Stimulated activated CD8-positive, alpha-beta memory T cell treated with anti-CD3 and anti-CD28 coated beads, Interleukin-2, amount 100 ng/mL, for 48 hours (primary cell): ENCODE measurements at places on chromosomes 1 and 21.

DNA sequence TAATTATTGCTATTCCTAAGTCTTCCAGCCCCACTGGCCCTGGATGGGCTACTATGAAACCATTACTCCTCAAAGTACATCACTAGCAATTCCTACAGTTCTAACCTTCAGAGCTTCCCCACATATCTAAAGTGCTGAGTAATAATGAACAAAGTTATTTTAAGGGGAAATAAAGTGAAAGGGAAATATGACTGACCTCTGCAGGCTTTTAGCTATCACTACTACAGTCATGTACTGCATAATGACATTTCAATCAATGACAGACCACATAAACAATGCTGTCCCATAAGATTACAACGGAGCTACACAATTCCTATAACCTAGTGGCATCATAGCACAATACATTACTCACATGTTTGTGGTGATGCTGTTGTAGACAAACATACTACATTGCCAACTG is 32.5 kb upstream of the ASPM start:
- DNase-seq: no peak

DNA sequence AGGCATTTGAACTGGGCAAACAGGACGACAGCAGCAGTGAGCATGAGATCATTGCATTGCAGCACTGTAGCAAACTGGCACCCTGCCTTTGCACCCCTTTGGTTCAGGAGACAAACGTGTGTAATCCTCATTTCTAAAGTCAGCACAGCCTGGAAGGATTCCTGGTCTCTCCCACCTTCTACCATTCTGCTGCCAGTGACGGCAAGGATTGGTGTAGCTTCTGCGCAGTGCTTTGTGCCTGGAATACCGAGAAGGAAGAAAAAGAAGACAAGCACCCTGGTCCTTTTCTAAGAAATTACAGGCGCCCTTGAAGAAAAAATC is 805.3 kb downstream of the USP25 start:
- no peak for DNase-seq

DNA sequence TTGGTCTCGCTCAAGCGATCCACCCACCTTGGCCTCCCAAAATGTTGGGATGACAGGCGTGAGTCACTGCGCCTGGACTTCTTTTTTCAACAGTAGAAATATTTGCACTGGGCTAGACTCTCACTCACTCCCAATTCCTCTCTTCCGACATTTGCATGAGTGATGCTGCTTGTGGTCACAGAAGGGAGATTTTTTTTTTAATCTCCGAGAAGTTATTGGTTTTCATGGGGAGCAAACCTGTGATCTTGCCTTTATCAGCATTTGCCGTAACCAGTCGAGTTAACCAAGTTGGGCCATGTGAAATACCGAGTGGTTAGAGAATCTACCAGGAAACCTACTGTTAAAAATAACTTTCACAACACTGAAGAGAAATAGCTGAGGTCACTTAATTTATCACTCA is 21.1 kb downstream of the ERG start:
- DNase-seq: no peak

- no peak for DNase-seq
Observed at GRCh38 chr1:181033128-181033798, 520 bp upstream of the MR1 start.

GRCh38 chr21:42223826-42224575 is 5.1 kb downstream of the ABCG1 start:
- no peak for DNase-seq

- no peak for DNase-seq
Observed at GRCh38 chr1:110308247-110308646, 30.9 kb upstream of the RBM15 start.

GRCh38 chr1:1020415-1021009 is 592 bp downstream of the AGRN start:
- no peak for DNase-seq

DNA sequence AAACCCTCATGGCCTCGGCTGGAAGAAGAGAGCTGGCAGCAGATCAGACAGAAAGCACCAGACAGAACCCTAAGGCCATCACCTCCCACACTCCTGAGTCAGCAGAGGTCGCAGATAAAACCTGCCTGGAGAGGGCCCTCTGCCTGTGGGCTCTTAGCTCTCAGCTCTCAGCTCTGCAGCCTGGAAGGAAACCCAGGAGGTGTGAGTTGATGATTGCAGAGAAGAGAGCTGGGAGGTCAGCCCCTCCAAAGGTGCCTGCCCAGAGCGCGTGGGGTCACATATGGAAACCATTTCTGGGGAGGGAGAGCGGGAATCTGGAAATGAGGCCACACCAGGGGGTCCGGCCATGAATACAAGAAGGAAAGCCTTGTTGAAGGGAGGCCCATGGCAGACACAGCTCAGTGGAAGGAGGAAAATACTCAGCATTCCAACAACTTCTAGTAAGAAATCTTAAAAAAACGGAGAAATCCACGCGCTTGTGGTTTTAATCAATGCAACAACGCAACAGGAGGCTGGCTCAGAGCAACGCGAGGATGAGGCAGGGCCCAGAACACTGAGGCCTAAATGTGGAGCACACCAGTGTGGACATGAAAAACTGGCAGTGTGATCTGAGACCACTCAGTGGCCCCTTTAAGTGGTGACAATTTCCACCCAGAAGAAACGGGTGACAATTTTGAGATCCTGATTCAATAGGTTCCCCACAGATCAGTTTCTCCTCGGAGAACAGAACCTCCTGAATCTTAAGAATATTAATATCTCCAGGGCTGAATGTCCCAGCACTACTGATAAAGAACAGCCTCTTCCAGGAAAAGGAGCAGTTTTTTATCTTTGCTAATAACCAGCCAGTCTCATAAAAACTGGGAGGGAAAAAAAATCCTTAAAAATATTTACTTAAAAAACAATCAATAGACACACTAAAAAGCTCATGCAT is 45.7 kb downstream of the PSMG1 start:
- DNase-seq: no peak

DNA sequence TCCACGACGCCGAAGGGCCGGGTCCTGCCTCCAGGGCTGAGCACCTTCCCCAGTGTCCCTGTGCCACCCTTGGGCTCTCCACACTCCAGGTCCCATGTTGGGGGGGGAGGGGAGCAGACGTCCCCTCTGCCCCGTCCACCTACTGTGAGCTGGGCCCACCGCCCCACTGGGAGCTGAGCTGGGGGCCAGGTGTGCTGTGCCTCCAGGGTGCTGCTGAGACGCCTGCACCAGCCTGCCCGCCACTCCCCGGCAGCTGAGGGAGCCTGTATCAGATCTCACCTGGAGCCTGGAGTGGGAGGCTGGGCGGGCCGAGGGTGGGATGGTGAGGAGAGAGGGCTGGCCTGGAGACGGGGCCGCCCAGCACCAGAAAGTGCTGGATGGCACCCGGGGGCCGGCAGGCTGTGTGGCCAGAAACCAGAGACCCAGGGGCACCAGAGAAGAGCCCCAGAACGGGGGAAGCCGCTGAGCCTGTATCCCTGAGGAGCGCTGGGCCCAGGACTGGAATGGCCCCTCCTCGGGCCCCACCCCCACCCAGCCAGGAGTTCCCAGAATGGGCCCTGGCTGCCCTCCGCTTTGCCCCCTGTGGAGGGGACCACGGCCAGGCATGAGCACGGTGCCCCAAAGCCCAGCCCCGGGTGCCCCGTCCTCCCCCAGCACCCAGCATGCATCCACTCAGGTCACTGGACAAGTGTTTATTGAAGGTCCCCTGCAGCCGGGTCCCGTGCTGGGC is 3.4 kb downstream of the TNFRSF18 start:
- DNase-seq: no peak

DNA sequence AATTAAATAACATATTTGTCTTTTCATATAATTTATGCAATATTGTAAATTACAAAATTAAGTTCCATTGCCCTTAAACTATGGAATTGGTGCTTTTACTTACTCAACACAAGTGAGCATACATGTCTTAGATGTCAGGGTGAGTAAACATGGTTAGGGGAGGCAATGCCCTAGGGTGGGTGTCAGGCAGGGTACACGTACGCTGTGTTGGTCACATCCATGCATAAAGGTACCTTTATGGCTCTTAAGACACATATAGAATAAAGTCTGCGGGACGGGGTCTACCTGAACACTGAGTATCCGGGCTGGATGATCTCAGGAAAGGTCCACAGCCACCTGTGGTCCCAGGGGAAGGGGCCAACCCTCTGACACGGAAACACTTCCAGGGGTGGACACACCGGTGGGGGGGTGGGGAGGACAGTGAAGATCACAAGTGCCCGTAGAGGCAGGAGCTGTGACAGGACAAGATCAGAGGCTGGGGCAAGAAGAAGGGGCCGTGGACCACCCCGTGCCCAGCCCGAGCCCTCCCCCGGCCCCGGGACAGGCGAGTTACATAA is 720 bp downstream of the LIN9 start:
- no peak for DNase-seq

GRCh38 chr1:7826363-7826762 is 26.5 kb downstream of the UTS2 start:
- no peak for DNase-seq

DNA sequence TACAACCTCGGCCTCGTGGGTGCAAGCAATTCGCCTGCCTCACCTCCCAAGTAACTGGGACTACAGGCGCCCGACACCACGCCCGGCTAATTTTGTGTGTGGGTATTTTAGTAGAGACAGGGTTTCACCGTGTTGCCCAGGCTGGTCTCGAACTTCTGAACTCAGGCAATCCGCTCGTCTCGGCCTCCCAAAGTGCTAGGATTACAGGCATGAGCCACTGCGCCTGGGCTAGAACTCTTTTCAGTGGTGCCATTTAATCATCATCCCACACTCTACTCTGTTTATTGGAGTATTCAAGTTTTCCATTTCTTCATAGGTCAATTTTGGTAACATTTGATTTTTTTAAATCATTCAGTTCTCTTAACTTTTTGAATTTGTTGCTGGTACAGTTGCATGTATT is 101.3 kb downstream of the DHRS3 start:
- no peak for DNase-seq

DNA sequence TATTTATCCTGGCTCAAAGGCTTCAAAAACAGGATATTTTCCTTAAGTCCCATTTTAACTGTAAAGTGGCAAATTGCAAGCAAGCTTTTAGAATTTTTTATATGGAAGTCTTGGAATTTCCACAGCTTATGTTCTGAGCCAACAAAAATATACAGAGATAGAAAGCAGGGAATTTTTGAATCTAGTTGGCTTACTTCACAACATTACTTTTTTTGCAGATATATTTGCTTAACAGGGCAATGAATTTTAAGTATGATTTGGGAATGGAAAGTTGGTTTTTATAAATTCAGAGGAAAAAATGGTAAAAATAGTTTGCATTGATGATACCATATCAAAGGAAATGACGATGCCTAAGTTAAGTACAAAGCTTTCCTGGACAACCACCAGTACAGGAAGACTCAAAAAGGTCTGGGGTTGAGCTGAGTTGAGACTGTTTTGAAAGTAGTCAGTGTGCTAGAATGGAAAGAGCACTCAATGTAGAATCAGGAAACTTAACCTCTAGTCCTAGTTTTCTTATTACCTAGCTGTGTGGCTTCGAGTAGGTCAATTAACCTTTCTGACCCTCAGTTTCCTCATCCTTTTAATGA is 11.0 kb upstream of the VCAM1 start:
- DNase-seq: no peak

GRCh38 chr1:160291248-160292220 is 6.6 kb upstream of the PEX19 start:
- peak; percentile 27 for DNase-seq

DNA sequence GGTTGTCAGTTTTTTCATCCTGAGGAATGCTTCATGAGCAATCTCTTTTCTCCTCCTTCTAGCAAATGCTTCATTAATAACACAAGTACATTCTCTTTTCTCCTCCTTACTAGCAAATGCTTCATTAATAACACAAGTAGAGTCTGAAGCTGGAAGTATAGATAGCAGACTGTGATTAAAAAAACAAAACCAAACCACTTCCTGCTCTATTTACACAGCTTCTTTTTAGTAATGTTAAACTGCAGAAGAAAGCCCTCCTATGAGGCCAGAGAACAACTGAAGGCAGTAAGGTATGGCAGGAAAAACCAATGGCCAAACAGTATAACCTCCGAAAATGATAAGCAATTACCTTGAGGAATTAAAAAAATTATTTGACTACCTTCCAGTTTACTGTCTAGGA is 90.1 kb downstream of the ZSWIM5 start:
- DNase-seq: no peak

DNA sequence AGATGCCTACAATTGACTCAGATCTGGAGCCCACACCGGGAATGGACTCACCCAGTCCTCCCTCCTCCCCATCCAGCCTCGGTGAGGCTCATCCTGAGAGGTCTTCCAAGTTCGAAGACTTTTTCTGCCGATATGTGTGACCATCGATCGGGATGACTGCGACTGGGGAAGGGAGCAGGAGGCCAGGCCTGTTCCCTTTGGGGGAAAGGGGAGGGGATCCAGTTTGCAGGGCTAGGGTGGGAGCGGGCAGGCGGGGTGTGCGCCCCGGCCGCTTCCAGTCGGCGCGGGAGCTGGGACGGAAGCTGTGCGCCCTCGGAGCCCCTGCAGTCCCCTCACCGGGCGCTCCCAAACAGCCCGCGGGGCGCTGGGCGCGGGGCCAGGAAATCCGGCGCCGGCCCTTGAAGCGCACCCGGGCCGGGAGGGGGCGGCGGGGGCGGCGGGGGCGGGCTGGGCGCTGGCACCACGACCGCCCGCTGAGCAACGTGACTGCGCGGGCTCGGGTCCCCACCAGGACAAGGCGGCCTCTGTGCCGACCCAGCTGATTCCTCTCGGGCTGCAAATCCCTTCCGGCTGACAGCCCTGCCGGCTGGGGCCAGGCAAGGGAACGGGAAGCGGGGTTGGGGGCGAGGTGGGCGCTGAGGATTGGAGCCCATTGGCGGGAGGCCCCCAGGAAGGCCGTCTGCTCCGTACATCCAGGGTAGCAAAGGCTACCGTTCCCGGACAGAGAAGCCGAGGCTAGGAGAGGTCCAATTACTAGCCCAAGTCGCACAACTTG is 103.9 kb downstream of the EBNA1BP2 start:
- no peak for DNase-seq

- DNase-seq: no peak
Observed at GRCh38 chr1:44946725-44947062, 39.7 kb downstream of the EIF2B3 start.

GRCh38 chr1:98422816-98423215 is 238.7 kb upstream of the SNX7 start:
- DNase-seq: no peak

DNA sequence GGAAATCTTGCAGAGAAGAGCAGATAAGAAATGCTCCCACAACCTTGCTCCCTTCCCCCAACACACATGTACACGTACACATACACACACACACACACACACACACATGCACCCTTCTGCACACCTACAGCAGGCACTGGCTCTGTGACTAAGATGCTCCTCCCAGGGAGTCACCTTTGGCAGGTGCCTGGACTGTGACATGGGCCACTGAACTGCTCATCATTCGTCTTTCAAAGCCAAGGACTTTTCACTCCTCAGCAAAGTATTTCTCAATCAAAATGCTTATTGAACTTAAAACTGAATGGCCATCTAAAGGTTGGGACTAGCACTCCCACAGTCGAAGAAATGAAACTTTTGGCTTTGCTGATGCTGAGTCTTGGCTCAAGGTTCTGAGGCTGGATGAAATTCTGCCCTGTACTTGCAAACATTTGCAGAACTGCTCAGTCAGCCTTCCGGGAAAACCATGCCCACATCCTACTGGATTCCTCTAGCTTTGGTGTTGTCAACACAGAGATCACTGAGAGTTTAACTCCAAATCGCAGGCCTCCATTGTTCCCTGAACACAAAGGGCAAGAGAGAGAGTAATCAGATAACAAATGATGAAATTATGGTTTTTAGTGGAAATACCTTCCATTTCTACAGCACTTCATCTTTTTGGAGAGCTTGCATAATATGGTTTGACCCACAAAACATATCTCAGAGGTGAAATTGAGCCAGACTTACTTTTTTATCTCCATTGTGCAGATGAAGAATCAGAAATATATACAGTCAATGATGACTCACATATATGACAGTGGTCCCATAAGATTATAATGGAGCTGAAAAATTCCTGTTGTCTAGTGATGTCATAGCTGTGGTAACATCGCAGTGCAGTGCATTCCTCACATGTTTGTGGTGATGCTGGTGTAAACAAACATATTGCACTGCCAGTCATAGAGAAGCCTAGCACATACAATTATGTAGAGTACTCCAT is 72.4 kb upstream of the BCAR3 start:
- DNase-seq: no peak
